Activated T-cell treated with anti-CD3 and anti-CD28 coated beads for 1 hour (primary cell): ENCODE measurements at places on chromosomes 1 and 21.

GRCh38 chr21:25913479-25913878, 178.7 kb downstream of the GABPA start:
- no peak for DNase-seq

DNA sequence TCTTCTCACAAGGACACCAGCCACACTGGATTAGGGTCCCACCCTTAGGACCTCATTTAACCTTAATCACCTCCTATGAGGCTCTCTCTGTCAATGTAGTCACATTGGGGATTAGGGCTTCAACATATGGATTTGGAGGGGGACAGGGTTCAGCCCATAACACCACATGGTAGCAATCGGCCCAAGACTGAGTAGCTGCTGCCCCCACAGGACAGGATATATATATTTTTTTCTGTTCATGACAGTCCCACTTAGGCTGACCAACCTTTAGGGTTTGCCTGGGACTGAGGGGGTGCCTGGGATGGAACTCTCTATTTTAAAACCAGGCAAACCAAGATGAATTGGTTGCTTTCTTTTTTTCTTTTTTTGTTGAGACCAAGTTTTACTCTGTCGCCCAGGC, 8.2 kb upstream of the ACTL8 start:
- DNase-seq = no peak

DNA sequence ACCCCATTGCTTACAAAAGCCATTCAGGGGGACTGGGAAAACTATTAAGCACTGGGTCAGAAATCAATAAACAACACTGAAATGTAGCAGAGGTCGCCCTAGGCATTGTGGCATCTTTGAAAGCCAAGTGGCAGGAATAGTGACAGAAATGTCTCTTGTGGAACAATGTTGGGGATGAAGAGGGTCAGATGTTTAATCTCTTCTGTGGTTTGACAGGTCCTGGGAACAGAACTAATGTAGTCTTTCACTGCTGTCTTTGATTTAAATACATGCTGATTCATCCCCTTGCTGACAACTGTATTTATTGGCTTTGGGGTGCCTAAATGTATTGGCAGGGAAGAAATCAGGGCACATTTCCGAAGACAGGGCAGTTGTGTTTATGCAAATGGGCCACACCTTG, 194.8 kb downstream of the ATG4C start:
- DNase-seq = no peak

DNA sequence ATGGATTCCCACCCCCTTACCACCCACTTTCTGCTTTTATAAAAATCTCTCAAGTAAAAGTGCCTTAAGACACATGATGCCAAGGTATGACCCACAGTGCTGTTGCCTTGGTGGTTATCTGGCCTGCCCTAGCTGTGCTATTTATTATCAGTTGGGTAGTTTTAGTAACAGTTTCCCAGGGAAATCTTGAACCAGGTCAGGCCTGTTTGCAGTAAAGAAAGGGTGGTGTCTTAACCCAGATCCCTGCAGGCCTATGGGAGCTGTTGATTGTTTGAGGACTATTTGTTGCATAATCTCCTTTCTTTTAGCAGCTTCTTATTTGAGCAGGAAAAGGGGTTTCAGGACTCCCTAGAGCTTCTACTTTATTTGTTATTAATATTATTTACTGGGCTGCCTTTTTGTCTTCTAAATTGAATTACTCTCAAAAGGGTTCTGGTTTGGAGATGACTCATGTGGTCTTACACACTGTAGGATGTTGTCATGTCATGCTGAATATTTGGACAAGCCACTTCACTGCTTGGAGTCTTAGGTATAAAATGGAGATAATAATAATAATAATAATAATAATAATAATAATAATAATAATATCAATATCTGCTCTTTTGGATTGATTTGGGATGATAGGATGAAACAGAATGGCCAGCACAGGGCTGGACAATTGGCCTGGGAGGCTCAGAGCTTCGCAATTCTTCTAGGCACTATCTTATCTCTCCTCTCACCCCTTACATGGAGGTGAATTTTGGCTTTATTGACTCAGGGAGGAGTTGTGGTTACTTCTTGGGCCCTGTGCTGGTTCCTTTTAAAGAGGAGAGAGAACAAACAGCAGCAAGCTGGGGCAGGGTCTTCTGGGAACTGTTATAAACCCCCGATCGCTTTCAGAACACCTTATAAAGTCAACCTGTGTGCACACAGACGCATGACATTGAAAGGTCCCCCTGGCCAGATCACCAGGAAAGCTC, 252.1 kb downstream of the PRDM2 start:
- no peak for DNase-seq
